LoVo (cell line): ENCODE measurements at places on chromosomes 2 and 18.

- no peak for DNase-seq
Observed at GRCh38 chr2:102083393-102083703, 59.2 kb upstream of the IL1R1 start.

DNA sequence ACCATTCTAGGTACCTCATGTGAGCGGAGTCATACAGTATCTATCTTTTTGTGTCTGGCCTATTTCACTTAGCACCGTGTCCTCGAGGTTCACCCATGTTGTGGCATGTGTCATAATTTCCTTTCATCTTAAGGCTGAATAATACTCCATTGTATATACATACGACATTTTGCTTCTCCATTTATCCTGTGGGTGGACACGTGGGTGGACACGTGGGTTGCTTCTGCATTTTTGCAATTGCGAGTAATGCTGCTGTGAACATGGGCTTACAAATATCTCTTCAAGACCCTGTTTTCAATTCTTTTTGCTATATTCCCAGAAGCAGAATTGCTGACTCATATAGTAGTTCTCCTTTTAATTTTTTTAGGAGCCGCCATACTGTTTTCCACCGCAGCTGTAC is 243.6 kb upstream of the EPAS1 start:
- DNase-seq, result no peak

DNA sequence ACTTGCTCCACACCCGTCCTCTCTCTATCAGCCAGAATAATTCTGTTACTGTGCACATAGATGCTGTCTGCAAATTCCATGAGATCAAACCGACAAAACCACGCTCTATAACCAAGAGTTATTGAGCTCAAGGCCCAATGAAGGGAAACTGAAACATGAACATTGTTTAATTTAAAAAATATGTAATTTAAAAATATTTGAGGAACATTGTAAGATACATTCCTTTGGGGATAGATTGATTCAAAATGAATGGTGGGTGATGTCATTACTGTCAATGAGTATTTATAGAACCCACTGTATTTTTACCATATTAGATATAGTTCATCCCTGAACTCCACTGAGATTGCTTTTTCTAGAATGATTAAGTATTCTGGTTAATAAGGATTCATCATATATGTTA is 50.4 kb downstream of the NCKAP5 start:
- DNase-seq, result no peak

- no peak for DNase-seq
Observed at GRCh38 chr2:239747274-239747673, 277.9 kb downstream of the NDUFA10 start.

- no peak for DNase-seq
Observed at GRCh38 chr2:38464971-38465788, 88.1 kb upstream of the ATL2 start.

GRCh38 chr18:48676346-48676745 is 137.5 kb downstream of the CTIF start:
- DNase-seq, result no peak
